Activated CD8-positive, alpha-beta memory T cell treated with anti-CD3 and anti-CD28 coated beads, Interleukin-2, amount 50 U/mL, for 4 hours (primary cell): ENCODE measurements at places on chromosomes 11 and 22.

DNA sequence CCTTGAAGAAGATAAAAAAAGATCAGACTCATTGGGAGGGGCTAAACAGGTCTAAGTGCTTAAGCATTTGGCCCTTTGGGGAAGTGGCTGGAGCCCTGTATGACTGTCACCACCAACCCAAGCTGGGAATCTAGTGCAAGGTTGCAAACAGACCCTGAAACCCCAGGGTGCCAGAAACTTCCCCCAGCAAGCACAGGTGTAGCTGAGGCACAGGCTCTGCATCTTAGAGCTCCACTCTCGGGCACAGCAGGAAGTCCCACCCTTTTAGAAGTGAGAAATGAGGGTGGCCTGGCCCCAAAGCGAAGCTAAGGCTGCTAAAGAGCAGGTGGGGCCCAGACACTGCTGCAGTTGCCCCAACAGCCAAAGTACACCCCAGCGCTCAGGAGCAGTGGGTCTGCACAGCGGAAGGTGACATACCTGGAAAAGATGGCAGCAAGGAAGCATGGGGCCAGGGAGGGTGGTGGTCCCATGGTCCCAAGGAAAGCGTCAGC is 5.8 kb upstream of the KDM2A start:
- DNase-seq, result no peak

DNA sequence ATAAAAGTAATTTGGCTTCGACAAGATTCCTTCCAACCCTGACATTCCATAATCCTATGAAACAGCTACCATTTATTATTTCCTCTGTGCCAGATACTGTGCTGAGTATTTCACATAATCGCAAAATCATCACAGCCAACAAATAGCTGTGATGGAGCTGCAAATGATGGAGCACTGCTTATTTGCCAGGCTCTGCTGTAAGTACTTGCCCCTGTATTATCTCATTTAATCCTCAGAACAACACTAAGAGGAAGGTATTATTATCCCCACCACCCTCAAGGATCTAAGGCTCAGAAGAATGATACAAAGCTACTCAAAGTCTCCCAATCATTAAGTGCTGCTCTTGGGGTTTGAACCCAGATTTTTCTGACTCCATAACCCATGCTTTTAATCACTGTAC is 145.5 kb downstream of the CCDC34 start:
- DNase-seq, result no peak

DNA sequence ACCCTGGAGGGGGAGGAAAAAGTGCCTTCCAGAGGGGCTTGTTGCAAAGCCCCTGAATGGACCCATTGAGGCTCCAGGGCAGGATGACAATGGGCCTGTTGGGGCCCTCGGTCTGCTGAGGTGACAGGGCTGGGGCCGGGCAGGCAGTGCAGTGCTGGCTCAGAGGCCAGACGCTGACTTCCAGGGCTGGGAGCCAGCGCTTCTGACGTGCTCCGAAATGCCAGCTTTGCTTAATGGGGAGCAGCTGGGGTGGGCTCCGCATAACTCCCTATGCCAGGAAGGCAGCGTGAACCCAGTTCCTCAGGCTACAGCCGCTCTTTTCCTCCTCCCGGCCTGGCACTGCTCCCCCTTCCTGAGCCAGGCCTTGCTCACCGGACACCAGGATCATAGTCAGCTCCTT is 17.7 kb downstream of the NAV2 start:
- DNase-seq, result no peak

DNA sequence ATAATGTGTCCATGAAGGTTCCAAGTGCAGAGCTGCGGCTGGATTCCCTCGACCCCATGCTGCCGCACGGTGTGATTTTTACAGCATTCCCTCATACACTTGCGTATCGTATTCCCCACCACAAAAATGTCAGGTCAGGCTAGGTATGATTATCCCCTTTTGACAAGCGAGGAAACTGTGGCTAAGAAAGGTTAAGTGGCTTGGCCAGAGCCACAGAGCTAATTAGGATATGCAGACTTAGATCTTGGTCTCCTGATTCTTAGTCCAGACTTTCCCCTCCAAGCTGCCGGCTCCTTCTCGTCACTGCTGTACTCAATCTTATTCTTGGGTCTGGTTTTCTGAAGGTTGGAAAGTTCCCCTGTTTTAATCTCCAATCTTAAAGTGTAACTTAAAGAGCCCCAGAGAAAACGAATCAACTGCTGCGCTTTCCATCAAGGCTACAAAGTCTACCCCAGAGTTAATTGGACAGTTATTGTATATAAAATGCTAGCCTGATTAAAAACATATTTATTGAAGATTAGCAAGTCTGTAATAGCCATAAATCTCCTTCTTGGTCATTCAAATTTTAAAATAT is 176.6 kb downstream of the ADAMTS15 start:
- no peak for DNase-seq

DNA sequence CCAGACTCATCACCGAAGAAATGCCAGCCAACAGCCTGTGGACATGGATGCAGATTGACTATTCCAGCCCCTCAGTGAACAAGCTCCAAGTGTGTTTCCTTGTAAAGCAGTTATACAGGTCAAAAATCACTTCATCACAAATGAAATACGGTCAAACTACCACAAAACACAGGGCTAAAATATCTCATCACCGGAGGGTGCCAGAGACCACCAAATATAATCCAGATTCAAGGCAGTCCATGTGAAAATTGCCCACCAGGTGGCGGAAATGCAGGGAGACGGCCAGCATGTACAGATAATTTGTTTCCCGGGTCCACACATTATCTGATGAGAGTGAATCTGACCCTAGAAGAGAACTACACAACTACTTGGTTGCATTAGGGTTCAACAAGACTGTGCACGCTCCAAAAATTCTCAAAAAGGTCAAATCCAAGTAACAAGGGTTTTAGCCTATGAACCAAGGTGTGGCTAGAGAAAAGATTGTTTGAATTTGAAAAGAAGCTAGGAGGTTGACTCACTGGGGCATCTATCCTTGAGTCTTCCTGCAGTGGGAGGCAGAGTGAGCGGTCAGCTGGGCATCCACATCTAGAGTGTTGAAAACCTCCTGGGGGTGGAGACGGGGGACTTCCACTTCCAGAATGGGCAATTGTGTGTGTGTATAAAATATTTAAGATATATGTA is 71.7 kb downstream of the IGLL5 start:
- DNase-seq, result peak; percentile 81

DNA sequence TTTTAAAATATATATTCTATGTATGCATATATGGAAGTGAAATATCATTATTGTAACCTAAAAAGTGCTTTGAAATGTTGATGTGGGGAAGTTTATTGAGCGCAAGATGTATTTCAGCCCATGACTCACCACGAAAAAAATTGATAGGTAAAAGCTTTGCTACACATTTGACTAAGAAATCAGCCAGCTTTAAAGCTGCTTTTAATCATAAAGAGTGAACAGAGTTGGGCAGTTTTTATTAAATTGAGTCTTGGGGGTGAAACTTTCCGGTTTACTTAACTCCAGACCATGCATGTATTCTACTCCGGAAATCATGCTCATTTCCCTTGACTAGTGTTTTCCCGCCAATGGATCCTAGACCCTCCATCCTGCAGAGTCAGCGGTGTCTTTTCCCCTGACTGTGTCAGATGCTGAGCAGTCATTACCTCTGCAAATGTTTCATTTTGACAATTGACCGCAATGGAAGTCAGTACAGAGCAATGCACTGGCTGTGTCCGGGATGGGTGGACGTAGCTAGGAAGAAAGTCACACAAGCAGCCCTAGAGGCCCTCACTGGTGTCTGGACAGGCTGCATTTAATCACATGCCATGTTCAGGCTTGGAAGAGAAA is 47.2 kb upstream of the MPEG1 start:
- DNase-seq, result no peak
